ENCODE measurements at places on chromosomes 16 and 17.

DNA sequence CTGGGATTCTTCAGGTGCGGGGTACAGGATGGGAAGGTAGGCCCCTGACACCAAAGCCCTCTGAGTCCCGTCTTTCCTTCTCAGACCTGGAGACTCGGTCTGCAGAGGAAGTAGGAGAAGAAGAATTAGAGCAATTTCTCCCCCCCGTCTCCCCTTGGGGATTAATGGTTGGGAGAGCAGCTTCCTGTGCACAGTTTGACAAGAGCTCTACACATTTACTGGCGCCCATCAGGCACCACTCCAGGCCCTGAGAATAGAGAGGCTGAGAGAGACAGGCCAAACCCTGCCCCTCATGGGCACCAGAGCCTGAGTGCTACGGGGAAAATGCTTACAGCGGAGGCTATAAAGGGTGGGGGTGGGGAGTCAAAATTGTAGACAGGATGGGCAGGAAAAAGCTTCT lies 3.5 kb upstream of the C16orf74 start:
- DNase-seq: no peak

- DNase-seq: no peak
Observed at GRCh38 chr16:89018282-89019158, 41.5 kb upstream of the CBFA2T3 start.

DNA sequence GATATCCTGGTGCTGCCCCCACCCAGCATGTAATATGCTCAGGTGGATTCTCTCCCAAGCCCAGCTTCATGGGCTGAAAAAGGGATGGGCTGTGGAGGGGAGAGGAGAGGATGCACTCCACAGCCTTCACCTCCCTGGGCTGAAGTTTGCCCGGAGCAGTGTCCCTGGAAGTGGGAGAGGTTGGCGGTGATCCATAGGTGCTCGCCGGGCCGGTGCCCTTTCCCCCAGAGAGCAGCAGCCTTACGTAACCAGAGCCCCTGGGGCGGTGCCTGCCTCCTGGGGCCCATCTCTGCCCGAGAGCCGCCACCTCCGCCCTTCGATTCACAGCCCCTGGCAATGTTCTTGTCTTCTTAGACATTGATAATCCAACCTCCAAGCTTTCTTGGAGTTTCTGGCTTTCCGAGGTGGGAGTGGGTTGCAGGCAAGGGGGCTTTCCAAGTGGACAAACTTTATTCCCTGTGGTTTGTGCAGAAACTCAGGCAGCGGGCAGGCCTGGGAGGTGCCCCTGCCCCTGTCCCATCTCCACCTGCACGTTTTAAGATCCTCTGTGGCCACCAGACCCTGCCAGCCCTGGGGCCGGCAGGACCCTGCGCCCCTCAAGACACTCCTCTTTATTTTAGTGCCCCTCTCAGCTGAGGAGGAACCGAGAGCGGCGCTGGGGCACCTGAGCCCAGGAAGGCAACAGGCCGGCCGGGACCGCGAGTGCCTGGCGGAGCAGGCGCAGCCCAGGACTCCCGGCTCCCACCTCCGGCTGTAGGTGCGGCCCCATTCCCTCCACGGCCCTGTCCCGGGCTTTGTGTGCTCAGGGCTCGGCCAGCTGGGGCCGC lies 3.1 kb upstream of the WDR90 start:
- DNase-seq: no peak

- DNase-seq: no peak
Observed at GRCh38 chr16:46807336-46807735, 23.6 kb downstream of the C16orf87 start.

DNA sequence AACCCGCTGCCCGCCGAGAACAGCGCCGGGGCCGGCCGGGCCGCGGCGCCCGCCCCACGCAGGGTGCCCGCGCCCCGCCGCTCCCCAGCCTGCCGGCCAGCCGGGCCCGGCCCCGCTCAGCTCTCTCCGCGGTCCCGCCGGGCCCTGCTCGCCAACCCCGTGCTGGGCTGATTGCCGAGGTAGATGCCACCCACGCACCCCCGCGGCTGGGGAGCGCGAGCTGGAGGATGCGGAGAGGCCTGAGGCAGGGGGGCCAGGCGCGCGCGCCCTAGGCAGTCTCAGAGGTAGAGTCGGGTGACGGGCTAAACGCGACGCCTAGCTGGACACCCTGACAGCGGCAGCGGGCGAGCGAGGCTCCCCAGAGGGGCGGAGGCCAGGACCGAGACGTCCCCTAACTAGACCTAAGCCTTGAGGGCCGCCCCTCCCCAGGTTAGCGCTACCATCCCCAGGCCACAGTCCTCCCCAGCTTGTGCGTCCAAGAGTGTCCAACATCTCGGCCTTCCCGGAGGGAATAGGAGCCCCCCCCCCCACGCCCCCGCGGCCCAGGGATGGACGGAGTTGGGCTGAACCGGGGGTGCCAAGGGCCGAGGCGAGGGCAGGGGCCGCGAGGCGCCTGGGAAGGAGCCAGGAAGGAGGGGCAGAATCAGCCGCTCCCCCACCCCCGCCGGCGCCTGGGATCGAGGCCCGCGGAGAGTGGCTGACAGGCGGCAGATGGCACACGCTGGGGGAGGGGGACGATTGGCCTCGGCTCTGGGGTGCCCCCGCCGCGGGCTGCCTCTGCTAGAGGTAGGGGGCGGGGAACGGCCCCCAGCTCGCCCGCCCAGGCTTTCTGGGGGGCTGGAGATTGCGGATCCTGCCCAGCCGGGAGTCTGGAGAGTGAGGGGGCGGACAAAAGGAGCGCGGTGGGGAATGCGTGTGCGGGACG lies 2.5 kb upstream of the ZNF423 start:
- no peak for DNase-seq

DNA sequence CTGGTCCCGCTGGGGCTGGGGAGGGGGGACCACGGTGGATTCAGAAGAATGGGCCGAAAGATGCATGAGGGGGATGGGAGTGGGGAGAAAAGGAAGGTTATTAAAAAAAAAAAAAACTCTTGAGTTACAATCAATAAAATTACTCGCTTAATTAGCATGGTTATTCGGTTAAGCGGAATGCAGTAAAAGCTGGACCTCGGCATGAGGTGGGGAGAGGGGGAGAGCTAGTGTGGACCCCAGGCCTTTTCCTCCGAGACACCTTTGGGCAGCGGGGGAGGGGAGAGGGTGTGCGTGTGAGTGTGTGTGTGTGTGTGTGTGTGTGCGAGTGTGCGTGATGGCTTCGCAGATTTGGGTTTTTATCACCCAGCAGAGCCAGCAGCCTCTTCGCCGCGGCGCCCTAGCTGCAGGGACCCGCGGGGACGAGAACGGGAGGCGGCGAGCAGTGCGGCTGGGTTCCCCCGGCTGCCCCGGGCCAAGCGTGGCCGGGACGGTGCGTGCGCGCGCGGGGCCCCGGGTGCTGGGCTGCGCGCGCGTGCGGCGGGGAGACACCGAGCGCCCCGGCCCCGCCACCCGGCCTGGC lies 3.7 kb downstream of the BAHCC1 start:
- no peak for DNase-seq

GRCh38 chr16:68396481-68396880 lies 51.8 kb downstream of the SMPD3 start:
- peak; percentile 79 for DNase-seq

DNA sequence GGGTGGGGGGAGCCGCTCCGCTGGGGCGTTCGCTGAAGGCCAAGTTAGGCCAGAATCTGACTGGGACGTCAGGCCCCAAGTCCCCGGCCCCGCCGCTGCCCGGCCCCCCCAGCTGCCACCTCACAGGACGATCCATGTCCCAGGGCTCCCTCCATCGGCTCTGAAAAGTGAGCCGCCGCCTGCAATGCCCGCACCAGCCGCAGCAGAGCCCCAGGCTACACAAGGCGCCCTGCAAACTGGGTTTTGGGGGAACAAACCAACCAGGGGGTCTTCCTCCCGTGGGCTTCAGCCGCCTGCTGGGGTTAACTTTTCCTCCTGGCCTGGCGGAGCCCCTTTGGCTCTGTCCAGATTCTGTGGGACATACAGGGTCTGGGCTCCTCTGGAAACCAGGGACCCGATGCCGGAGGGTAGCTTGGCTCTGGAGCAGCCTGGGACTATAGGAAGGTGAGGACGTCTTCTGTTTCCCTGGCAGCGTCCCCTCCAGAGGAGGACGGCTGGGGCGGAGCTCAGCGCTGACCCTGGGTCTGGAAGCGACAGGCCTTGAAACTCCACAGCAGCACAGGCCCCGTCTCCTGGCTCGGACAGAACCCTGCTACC lies 835 bp downstream of the NME4 start:
- no peak for DNase-seq

GRCh38 chr17:35256629-35257028 lies 13.8 kb downstream of the SLFN5 start:
- DNase-seq: no peak
